ENCODE measurements at places on chromosomes 2 and 18.

- no peak for DNase-seq
Measured at GRCh38 chr2:155377266-155377680, 678.8 kb downstream of the KCNJ3 start.

GRCh38 chr2:101787097-101787496 lies 89.6 kb downstream of the MAP4K4 start:
- no peak for DNase-seq

GRCh38 chr2:4718777-4719176 lies 973.4 kb upstream of the SOX11 start:
- DNase-seq, result no peak

DNA sequence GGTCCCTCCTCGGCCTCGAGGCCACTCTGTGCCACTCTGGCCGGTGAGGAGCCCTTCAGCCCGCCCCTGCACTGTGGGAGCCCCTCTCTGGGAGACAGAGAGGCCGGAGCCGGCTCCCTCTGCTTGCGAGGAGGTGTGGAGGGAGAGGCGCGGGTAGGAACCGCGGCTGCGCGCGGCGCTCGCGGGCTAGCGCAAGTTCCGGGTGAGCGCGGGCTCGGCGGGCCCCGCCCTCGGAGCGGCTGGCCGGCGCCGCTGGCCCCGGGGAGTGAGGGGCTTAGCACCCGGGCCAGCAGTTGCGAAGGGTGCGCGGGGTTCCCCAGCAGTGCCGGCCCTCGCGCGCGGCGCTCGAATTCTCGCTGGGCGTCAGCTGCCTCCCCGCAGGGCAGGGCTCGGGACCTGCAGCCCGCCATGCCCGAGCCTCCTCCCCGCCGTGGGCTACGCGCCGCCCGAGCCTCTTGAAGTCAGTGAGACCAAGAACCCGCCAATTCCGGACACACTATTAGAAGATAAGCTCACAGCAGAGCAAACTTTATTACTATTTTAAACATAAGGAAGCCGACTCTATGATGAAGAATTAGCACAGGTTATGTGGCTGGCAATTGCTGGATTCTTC lies 825.8 kb upstream of the FANCL start:
- DNase-seq, result no peak

- DNase-seq, result no peak
Measured at GRCh38 chr2:67930156-67930555, 132.6 kb downstream of the C1D start.

- DNase-seq, result no peak
Measured at GRCh38 chr2:182897137-182897536, 30.7 kb upstream of the FRZB start.

GRCh38 chr2:120109186-120110061 lies 96.5 kb downstream of the EPB41L5 start:
- no peak for DNase-seq

DNA sequence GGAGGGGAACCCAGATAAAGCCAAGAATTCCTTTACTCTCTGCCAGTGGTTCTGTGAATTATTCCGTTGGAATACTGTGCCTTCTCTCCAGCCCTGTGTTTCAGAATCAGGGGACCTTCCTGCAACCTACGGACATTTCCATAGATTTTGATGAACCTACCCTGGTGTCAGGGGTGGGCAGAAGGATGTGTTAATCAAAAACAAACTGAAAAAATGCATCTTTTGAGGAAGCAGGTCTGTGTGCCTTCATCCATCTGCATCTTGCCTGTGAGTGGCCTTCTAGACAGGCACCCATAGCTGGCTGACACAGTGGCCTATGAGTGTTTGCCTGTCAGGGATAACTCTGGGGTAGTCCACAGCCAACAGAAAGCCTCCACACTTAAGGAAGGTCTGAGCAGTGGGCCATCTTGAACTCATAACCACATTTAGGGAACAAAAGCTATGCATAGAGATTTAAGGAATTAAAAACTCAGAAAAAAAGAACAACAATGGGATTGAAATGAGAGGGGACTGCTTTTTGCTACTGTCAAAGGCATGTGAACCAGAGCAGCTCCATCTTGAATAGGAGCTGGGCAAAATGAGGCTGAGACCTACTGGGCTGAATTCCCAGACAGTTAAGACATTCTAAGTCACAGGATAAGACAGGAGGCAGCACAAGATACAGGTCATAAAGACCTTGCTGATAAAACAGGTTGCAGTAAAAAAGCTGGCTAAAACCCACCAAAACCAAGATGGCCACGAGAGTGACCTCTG lies 45.9 kb upstream of the ITGA6 start:
- no peak for DNase-seq

DNA sequence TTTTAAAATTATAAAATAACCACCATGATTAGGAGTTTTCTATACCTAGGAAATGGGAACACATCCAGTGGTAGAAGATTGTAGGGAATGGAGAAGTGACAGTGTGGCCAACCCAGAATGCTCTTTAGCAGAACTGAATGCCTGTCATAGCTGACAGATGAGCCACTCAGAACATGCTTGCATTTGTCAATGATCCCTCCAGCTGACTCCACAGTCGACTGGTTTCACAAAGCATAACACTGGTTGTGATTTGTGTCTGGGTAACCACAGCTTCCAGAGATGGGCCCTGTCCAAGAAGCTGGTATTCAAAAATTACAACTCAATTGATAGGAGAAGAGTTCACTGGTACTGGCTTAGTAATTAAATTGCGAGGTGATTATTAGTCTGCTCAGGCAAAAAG lies 9.0 kb upstream of the CTIF start:
- no peak for DNase-seq

GRCh38 chr2:85133751-85134254 lies 611 bp downstream of the TCF7L1 start:
- peak; percentile 41 for DNase-seq

DNA sequence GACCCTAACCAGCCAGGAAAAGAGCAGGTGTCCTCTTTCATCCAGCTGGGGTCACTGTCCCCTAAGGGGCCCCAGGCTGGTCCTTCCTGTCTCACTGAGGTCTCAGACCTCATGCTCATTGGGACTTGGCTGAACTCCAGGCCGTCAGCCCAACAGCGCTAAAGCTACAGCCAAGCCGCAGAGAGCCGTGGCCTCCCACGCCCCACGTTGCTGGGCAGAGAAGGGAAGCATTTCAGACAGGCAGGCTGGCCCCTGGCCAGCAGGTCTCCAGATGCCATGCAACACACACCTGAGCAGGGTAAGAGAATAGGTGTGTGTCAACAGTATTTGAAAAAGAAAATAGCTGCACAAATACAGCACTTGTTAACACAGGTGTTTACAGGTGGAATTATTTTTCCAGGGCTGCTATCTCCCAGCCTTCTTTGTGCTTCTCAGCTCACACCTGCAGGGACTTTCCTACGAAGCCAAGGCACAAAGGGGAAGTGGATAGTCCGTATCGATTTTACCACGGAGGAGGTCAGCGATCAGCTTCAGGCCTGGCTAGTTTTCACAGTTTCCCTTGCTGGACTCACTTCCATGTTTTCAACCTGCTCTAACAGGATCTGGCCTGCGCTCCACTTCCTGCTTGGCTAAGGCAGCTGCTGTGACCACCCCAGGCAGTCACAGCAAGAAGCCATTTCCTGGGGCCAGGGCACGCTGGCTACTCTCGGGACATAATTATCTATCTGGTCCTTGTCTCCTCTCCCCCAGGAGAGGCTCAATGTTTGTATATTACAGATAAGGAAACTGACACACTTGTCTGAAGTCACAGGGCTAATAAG lies 156.1 kb upstream of the ID2 start:
- peak; percentile 33 for DNase-seq

DNA sequence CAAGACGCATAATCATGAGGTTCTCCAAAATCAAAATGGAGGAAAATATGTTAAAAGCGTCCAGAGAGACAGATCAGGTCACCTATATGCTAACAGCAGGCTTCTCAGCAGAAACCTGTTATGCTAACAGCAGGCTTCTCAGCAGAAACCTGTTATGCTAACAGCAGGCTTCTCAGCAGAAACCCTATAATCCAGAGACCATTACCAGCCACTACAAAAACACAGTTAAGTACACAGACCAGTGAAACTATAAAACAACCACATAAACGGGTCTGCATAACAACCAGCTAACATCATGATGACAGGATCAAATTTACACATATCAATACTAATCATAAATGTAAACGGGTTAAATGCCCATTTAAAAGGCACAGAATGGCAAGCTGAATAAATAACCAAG lies 1548.4 kb upstream of the TMEFF2 start:
- DNase-seq, result no peak

DNA sequence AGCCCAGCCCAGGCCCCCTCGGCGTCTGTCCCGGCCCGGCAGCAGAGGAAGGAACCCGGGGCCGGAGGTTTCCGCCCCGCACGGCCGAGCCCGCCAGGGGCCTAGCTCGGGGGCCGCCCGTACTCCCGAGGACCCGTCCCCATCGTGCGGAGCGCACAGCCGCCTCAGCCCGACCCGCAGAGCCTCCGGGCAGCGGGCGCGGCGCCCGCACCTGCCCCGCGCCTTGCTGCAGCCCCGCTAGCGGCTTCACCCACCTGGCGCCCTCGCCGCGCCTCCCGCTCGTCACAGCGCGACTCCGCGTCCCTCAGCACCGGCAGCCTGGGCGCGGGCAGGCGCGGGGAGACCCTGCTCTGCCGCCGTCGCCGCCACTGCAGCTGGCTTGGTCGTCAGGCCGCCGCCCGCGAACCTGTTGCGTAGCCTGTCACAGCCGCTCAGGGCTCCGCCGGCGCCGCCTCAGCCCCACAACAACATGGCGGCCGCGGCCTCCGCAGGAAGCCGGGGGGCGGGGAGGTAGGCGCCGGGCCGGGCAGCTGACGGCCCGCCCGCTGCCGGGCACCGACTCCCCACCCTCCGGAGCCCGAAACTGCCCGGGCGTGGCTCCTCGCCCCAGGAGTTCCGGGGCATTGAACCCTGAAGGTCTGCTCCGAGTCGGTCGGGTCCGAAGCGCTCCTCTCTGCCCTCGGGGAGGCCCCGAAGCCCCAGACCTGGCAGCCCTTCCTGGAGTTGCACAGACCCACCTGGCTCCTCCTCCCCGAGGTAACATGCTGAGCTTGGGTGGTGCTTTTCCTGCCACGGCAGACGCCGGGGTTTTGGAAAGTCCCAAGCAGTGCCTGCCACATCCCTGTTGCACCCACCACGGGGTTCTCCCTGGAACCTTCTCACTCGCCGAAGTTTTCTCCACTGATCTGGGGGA lies at the start of gene ITSN2:
Gene ITSN2 (minus strand): TSS at position 487 of the 913 bp plus-strand sequence. CDS start 32,454 bp downstream, outside the sequence.
- DNase-seq, result peak; percentile 60

DNA sequence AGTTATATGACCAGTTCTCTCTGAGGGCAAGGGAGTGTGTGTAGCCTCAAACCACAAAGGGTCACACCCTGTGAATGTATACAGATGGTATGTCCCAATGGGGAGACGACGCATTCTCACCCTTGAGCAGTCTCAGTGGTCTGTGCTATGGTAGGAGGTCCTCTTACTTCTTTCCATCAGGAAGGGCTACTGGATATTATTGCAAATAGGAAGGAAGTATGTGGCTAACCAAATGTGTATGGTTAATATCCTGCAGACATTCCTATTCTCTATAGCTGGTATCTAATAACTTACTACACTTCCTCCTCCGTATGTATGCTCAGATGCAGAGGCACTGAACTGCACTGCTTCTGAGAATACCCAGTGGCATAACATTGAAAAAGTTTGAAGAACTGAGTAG lies 306.7 kb upstream of the CCDC68 start:
- no peak for DNase-seq

DNA sequence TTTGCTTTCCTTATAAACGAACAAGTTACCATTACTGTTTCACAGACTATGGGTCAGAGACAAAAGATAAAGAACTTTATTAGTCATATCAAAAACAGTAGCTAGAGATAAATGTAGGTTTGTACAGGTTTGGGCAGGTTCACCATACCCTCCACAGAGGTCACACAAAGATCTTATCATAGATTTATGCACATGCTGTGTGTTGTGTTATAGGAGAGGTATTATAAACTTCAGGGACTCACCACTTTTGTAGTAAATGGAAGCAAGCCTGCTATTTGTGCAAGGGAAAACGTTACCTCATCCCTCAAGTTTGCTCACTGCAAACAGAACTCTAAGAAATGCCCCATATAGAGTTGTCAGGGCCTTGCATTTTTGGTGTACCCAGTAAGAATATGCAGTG lies 584.5 kb upstream of the LRRTM1 start:
- DNase-seq, result no peak

DNA sequence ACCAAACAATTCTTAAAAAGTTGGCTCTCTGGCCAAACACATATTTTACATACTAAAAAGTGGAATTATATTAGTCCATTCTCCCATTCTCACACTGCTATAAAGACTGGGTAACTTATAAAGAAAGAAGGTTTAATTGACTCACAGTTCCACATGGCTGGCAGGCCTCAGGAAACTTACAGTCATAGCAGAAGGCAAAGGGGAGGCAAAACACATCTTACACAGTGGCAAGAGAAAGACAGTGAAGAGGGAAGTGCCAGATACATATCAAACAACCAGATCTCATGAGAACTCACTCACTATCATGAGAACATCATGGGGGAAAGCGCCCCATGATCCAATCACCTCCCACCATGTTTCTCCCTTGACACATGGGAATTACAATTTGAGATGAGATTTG lies 42.6 kb downstream of the EDAR start:
- no peak for DNase-seq

DNA sequence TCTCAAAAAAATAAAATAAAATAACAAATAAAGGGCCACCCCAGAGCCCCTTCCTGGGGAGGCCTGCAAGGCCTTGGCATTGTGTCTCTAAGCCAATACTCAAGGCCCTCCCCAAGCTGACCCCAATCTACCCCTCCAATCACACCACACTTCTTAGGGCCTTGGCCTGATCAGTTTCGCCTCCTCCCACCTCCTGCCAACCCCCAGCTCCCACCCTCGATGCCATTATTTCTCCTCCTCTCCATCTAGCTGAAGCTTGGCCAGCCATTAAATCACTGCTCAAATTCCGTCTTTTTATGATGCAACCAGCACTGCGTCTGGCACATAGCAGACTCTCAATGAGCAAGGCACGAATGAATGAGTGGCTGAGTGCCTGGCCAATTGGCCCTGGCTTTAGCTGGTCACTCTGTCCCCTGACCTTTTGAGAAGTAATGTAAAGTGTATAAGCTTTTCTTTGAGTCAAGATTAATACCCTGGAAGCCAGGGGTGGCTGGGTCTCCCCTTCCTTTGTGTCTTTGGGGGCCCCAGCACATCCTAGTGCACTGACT lies 55.9 kb downstream of the SMAD7 start:
- DNase-seq, result no peak

DNA sequence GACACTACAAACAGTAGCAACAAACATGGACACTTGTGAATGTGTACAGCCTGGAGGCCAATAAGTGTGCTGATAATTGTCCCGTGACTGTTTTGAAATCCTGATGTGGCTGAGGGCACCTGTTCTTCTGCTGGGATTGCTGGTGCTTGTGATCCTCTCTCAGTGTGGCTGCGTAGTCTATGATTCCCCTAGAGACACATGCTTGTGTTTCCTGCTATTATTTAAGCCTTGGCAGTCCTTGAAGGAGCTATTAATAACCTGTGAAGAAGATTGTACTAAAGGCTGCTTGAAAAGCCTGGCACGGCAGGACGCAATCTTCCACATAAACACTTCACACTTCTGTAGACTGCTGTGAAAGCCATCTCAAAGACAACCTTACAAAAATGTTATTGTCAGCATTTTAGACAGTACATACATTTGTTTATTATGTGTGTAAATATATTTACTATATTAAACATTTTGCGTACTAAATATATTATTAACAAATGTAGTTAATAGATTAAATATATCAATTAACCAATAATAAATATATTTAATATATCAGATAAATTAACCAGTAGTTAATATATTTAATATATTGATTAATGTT lies 71.4 kb downstream of the GALR1 start:
- no peak for DNase-seq

Measured in progenitor cell of endocrine pancreas (in vitro differentiated cells).